ENCODE measurements at places on chromosomes 5 and 9.

DNA sequence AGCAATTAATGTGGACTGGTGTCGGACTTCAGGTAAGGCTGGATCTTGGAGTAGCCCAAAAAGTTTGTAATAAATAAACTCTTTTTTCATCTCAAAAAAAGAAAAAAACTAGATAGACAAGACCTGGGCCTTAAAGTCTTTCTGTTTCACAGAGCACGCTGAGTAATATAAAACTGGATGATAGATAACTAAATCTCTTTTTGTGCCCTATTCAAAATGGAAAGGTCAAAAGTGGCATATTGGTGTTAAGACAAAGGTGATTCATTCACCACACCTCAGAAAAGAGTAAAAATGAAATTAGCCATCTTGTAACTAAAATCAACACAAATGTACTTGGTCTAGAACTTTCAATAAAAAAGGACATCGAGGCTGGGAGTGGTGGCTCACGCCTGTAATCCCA, 30.3 kb upstream of the RFK start:
- DNase-seq, result no peak

GRCh38 chr5:96922499-96923244, 13.2 kb upstream of the LNPEP start:
- no peak for DNase-seq

- no peak for DNase-seq
Observed at GRCh38 chr9:121071756-121072421, 2.9 kb upstream of the CNTRL start.

GRCh38 chr5:176697934-176698538, 50.8 kb downstream of the TSPAN17 start:
- no peak for DNase-seq

DNA sequence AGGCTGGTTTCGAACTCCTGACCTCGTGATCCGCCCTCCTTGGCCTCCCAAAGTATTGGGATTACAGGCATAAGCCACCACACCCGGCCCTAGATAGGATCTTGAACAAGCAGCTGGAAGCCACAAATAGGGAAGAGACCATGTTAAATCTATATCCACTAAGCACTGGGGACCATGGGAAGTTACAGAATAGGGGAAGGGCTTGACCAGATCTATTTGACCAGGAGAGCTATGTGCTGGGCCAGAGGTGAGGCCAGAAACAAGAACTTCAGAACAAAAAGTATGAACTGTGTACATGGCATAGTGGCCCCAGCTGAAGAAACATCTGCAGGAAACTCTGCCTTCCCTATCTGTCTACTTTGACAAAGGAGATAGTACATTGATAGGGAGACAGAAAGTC, 10.8 kb downstream of the KLF4 start:
- DNase-seq, result no peak

- DNase-seq, result no peak
Observed at GRCh38 chr5:17896605-17897004, 262.3 kb downstream of the TAF11L14 start.

DNA sequence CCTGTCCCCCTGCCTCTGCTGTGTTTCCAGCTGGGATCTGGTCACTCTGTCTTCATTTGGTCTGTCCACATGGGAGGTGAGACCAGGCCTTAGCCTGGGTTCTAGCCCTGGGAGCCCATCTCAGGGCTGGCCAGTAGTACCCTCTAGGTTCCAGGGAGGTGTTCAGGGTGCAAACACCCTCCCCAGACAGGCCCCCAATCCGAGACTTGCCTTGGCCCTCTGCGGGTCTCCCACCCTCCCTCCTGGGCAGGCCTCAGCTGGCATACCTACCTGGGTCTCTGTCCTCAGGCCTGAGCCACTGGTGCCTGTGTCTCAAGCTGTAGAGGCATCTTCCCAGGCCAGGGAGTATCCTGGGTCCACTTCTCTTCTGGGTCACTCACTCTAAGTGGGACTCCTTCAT, 925 bp upstream of the SAPCD2 start:
- no peak for DNase-seq

Measured in kidney glomerular epithelial cell (primary cell).